ENCODE measurements at places on chromosomes 1 and 21. TPM values are rescaled to one million over a fixed set of nuclear protein-coding genes. Genes with fewer than 3 reads are reported as not detected.

The SLC2A5 gene
- total RNA-seq = not detected

The SMPDL3B gene
- 0.55 TPM for total RNA-seq

GRCh38 chr1:156247460-156248322 lies at the start of gene PAQR6:
Gene PAQR6 (minus strand): TSS chr1:156248056. CDS start chr1:156246731, 1,325 bp downstream.
- H3K27ac ChIP-seq = no peak within 1 kb of the TSS
- no peak for DNase-seq
- H3K36me3 ChIP-seq = peaks cover 14% of the 10 kb centered on the region
- peaks cover 4% of the 10 kb centered on the region for H3K27me3 ChIP-seq
- H3K4me3 ChIP-seq = no peak within 1 kb of the TSS

- peaks cover 51% of the 10 kb centered on the region for H3K4me1 ChIP-seq
- peaks cover 45% of the 10 kb centered on the region for H3K36me3 ChIP-seq
- DNase-seq = no peak
- H3K27me3 ChIP-seq = no peaks in the 10 kb centered on the region
- no peak overlapping the region for H3K4me3 ChIP-seq
- H3K27ac ChIP-seq = no peak overlapping the region
These were observed 58.1 kb downstream of the S100B start for GRCh38 chr21:46546799-46547198.

- H3K4me3 ChIP-seq = no peak overlapping the region
- H3K4me1 ChIP-seq = peaks cover 53% of the 10 kb centered on the region
- H3K27ac ChIP-seq = peak overlapping the region; percentile 13
- H3K27me3 ChIP-seq = no peaks in the 10 kb centered on the region
These were observed 22.6 kb downstream of the RPRD2 start for GRCh38 chr1:150386592-150386991.

Measured in activated CD4-positive, alpha-beta T cell treated with anti-CD3 and anti-CD28 coated beads for 36 hours (primary cell).